ENCODE measurements at places on chromosomes 2 and 18.
A peak's percentile ranks its signal among the peaks of the same experiment; 100 is the strongest.

DNA sequence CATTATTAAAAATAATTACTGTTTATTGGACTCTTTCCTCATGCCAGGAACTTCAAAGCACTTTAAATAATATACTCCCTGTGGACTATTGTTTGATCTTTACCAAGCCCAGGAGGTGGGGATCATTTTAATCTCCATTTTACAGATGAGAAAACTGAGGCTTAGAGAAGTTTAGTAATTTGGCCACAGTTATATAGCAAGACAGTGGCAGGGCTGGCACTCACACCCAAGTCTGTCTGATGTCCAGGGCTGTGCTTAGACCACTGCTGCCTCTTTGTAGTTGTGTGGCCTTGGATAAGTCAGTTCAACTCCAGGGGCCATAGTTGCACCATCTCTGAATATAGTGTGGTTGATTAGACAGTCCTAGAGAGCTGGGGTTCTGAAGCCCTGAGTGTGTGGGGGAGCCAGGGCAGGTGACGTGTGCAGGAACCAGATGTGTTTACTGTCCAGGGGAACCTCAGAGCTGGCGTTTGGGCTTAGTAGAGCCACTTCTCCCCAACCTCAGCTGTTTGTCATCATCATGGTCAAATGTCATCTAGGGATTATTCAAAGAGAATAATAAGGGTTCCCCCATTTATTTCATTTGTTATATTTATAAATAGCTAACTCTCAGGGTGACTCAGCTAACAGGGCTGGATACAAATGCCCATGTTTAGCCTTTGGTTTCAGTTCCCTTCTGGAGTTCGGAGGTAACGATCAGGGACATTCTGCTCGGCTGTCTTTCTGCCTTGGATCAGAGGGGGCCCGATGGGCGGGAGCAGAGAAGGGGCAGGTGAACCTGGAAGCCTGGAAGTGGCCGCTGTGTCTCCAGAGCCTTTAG is 68.0 kb downstream of the BOLA3 start:
- peak; percentile 61 for DNase-seq

DNA sequence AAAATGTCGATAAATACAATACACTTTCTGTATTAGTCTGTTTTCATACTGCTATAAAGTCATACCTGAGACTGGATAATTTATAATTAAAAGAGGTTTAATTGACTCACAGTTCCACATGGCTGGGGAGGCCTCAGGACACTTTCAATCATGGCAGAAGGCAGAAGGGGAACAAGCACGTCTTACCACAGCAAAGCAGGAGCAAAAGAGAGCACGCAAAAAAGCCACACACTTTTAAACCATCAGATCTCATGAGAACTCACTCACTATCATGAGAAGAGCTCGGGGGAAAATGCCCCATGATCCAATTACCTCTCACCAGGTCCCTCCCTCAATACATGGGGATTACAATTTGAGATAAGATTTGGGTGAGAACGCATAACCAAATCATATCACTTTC is 256.7 kb downstream of the ANAPC1 start:
- no peak for DNase-seq

GRCh38 chr2:26922405-26923188 is 47.8 kb upstream of the MAPRE3 start:
- DNase-seq, result peak; percentile 84

- no peak for DNase-seq
These were observed 64.8 kb downstream of the SMAD7 start for GRCh38 chr18:48885924-48886400.

- DNase-seq, result no peak
These were observed 3.9 kb downstream of the KRTCAP3 start for GRCh38 chr2:27446057-27446456.

DNA sequence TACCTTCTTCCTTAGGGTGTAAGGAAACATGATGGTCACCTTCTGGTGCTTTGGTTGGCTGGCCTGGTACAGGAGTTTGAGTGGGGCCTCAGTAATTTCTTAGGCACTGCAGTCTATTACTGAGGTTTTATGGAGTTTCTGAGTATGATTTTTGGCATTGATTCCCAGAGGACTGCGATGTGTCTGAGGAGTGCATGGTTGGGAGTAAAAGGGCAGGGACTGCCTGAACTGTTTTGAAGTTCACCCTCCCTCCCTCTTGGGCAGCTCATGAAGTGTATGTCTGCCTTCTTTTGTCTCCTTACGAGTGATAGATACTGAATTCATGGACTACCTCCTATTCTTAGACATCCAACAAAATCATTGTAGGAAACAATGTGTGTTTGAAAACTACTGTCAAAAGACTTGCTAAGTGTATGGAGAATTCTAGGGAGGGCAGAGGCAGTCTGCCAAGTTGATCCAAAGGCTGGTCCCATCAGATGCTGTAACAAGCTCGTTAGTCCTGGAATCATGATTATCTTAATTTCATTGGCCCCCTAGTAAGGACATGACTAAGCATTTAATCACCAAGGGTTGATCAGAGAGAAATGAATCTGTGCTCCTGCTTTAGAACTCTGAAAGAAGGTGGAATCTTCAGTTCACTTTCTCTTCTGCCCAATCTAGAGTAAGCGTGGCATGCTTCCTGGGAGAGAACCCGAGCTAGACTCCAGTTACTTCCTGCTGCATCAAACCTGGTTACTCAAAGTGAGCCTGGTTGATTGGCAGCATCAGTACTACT is 26.5 kb downstream of the LYPD6B start:
- no peak for DNase-seq

DNA sequence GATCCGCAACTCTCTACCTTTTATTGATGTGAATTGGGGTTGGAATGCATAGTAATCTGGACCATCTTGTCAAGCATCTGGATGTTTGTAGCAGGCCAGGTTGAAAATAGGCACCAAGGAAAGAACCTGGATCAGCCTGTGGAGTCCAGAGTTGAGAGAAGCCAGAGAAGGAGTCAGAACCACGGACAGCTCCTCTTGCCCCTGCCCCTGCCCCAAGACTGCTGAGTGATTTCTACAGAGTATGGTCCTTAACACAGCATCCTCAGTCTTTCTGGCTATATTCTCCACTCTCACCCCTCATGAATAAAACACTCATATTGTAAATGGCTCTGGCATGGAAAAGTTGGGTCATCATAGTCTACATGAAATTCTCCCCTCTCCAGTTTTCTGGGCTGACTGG is 154.6 kb downstream of the LOXHD1 start:
- no peak for DNase-seq

- no peak for DNase-seq
These were observed 119.5 kb downstream of the LIPG start for GRCh38 chr18:49681387-49681786.

GRCh38 chr2:71001592-71001927 is 6.9 kb upstream of the TEX261 start:
- no peak for DNase-seq

DNA sequence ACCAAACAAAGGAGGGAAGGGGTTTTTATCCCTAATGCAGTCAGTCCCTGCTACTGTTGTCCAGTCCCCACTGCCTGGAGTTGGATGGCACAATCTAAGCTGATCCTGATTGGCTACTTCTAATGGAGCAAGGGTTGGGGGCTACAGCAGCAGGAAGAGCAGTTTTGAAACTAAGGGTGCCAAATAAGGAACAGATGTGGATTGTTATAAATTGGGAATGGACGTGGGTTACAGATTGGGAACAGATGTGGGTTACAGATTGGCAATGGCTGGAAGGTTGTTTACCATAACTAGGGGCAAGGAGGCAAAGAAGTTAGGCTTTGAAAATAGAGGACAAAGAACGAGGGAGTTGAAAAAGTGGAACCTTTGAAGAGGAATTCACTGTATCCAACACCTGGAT is 16.0 kb upstream of the PROM2 start:
- DNase-seq, result no peak

DNA sequence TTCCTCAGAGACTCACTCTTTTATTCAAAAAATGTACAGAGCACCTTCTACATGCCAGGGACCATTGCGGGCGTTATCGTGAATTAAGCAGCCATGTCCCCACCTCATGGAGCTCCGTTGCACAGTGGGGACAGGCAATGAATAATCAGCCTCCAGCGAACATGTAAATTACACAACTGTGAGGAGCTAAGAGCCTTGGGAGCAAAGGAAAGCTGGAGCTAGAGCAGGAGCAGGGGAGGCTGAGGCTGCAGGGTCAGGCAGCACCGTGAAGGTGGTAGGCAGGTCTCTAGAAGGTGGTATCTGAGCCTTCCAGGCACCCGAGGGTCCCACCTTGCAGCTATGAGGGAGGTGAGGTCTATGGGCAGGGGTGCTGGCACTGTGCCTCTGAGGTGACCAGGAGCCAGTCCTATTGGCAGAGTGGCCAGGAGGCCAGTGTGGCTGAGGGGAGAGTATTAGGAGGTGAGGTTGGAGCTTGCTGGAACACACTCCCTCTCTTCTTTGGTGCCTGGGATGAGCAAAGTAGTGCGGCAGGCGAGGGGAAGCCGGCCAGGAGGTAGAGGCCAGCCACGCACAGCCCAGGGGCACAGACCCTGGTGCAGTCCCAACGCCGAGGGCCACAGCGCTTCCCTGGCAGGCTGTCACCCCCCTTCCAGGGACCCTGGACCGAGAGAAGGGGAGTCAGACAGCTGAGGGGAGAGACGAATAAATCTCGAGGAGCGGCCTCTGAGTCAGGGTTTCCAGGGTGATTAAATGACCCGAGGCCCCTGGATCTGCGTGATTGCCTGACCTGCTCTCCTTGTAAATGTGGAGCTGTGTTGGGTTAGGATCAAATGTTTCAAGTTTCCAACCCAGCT is 167.3 kb downstream of the SEPTIN10 start:
- no peak for DNase-seq

GRCh38 chr2:206520450-206520849 is 77.1 kb downstream of the ADAM23 start:
- DNase-seq, result no peak

GRCh38 chr18:34280653-34281052 is 55.9 kb upstream of the NOL4 start:
- DNase-seq, result no peak

DNA sequence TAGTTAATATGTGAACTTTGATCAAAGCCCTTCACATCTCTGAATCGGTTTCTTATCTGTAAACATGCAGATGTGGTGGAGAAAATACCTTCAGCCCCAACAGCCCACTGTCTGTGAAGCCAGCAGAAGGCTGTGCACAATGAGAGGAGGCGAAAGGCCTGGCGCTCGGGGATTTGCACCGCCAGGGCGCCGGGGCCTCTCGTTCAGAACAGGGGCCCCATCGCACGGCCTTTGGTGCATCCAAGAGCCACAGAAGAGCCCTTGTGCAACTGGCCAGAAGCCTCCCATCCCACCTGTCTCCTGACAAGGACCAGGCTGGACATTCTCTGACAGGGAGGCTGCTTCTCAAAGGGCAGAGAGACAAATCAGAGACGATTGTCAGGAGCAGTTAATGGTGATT is 407.2 kb upstream of the MYT1L start:
- no peak for DNase-seq

GRCh38 chr2:74191596-74192380 is 6.6 kb upstream of the MTHFD2 start:
- no peak for DNase-seq

DNA sequence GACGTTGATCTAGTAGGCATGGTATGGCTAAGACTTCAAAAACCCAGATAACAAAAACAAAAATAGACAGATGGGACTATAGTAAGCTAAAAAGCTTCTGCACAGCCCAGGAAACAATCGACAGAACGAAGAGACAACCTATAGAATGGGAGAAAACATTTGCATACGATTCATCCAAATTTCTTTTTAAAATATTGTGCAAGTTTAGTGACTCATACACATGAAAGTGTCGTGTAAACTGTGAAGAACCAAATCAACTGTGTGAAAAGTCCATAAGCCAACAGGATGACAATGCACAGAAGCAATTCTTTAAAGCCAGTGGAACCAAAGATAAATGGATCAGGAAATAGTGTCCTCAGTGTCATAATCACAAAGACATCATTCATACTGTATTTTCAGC is 671.1 kb downstream of the RNF144A start:
- DNase-seq, result no peak

DNA sequence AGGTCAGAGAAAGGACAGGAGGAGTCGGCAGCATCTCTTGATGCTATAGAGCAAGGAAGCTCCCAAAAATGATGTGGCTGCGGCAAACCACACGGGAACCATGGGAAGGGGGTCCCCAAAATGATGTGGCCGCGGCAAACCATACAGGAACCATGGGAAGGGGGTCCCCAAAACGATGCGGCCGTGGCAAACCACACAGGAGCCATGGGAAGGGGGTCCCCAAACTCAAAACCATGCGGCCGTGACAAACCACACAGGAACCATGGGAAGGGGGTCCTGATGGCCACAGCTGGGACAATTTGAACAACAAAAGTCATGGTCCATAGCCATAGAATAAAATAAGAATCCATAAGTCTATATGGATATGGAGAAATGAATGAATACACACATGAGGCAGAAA is 58.4 kb upstream of the GLI2 start:
- DNase-seq, result no peak

DNA sequence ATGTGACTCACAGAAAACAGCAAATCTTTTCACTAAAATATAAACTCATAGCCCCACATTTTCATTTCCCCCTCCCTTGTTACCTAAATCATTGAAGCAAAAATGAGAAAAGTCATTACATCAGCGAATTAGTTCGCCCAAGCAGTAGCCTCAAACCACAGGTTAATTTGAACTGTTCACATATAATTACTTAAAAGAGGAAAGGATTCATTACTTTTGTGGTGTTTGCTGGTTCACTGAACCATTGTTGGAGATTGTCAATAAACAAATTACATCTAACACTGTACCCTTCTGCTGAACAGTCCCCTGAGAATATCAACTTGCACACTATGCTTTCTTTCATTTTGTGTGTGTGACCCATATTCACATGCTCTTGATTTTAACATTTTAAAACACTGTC is 238.7 kb downstream of the ERBB4 start:
- no peak for DNase-seq

DNA sequence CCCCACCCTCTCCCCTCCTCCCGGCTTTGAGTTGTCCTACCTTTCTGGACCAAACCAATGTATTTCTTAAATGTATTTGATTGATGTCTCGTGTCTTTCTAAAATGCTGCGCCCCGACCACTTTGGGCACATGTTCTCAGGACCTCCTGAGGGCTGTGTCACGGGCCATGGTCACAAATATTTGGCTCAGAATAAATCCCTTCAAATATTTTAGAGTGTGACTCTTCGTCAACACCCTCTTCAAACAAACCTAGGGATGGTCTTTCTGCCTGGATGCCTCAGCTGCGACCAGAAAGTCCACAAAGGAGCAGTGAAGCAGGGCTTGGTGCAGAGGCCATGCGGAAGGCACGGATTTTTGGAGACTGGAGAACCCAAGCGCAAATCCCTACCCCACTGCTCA is 1.1 kb upstream of the SLC35F6 start:
- DNase-seq, result no peak

All from pons (tissue), 1 donor.